ENCODE measurements at places on chromosomes 1 and 21.

- DNase-seq, result peak; percentile 48
Measured at GRCh38 chr1:25425098-25426085, 4.8 kb upstream of the RHCE start.

GRCh38 chr1:200314085-200314750 lies 95.6 kb downstream of the ZNF281 start:
- DNase-seq, result peak; percentile 98

GRCh38 chr1:59877108-59877682 lies 49.4 kb downstream of the CYP2J2 start:
- no peak for DNase-seq

DNA sequence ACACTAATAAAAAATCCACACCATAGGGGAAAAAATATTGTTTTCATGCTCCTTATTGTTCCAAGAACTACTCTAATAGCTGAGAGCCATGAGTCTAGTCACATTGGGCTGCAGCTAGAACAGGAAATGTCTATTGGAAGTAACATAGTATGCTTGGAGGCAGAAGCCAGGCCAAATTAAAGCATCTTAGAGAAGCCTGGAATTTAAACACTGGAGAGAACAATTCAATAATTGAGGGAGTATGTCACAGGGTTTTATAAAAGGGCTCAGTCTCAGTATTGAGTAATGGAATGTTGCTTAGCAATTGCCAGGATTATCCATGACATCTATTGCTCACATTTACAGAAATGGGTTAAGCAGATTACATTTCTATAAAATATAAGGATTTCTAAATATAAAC lies 471.3 kb downstream of the LMO4 start:
- peak; percentile 38 for DNase-seq

GRCh38 chr1:16145030-16145661 lies 10.7 kb downstream of the EPHA2 start:
- DNase-seq, result peak; percentile 72

GRCh38 chr1:39394598-39394997 lies 96.8 kb upstream of the BMP8A start:
- no peak for DNase-seq

DNA sequence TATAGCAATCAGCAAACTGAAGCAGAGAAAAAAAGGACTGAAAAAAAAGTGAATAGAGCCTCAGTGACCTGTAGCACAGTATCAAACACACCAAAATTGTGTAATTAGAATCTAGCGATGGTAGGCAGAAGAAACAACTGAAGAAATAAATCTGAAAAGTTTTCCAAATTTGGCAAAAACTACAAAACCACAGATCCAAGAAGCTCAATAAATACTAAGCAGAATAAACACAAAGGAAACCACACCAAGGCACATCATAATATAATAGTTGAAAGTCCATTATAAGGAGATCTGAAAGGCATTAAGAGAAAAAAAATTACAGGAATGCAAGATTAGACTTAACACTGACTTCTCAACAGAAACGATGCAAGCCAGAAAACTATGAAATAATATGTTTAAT lies 7.1 kb upstream of the IL12RB2 start:
- peak; percentile 20 for DNase-seq

DNA sequence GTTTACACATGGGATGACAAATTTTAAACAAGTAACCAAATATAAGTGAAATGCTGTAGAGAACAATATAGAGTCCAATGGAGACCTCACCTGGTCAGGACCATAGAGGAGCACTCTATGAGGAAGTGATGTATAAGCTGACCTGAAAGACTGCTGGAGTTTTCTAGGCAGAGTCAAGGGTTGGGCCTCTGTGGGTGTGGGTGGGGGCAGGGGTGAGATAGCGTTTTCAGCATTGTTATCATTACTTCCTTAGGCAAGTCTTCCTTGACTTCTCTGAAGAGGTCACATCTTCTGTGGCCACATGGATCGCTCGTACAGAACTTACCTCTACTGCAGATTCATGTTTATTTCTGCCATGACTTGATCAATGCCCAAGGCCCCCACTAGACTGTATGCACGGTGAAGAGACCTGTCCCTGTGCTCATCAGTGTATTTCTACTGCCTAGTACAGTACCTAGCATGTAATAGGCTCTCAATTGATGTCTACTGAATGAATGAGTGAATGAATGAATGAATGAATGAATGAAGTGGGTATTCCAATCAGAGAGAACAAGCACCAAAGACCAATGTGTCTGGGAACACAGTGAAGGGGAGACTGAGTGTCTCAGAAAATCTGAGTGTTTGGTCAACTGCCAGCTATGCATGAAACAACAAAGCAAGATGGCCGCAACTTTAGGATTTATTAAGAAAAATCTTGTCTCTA lies 116.5 kb downstream of the RNF220 start:
- no peak for DNase-seq

GRCh38 chr1:93938461-93939145 lies 29.4 kb upstream of the GCLM start:
- DNase-seq, result no peak

DNA sequence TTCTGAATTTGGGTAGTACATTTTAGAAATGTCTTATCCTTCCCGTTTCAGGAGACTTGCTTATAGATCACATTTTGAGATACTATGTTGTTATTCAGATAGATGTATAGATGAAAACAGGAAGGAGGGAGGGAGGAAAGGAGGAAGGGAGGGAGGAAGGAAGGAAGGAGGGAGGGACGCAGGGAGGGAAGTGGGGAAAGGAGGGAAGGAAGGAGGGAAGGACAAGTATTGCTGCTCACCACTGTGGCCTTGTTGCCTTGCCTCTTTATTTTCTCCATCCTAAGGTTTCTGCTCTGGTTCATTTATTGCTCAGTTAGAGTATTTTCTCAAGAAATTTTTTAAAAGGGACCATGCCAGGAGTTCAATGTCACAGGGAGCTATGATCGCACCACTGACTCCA lies 134.3 kb downstream of the LTN1 start:
- no peak for DNase-seq

- no peak for DNase-seq
Measured at GRCh38 chr1:26060832-26061574, 6.4 kb downstream of the TRIM63 start.

DNA sequence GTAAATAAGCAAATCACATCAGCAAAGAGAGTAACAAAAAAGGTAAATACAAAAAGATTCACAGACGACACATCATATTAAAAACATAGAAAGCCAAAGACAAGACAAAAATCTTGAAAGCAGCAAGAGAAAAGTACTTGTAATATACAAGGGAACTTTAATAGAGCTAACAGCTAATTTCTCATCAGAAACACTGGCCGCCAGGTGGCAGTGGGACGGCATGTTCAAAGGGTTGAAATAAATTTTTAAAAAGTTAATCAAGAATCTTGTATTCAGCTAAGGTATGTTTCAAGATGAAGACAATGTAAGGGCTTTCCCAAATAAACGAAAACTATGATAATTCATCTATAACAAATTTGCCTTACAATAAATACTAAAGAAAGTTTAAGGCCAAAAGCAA lies 358.1 kb downstream of the LRRIQ3 start:
- peak; percentile 4 for DNase-seq

DNA sequence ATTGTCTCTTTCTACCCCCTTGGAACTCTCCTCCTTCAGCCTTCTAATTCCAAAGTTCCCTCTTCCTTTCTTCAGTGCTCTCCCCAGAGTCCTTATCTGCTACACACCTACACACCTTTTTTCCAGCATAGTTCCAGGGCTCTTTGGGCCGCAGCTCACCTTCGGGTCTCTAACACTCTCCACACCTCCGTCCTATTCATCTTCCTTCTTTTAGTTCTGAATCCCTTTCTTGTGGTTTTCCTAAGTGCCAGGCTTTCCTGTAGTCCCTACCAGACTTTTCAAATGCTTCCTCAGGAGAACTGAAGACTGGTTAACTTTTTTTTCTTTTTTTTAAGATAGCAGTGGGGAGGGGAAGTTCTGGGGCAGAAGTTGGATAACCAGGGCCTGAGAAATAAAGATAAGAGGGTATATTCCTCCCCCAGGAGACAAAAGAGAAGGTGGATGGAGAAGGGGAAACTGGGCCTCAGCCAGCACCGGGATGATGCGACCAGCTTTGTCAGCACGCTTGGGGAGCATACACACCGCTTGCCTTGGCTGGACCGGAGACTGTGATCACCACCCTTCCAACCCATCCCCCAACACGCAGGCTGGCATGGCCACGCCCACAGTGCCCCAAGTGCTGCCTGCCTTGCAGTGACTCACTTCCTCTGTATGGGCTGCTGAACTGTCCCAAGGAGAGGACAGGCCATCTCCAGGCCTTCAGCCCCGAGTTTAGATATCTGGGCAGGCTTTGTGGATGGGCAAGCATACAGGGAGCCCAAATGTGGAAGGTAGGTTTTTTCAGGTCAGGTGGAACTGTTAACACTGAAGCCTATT lies 2.5 kb upstream of the CERS2 start:
- no peak for DNase-seq

DNA sequence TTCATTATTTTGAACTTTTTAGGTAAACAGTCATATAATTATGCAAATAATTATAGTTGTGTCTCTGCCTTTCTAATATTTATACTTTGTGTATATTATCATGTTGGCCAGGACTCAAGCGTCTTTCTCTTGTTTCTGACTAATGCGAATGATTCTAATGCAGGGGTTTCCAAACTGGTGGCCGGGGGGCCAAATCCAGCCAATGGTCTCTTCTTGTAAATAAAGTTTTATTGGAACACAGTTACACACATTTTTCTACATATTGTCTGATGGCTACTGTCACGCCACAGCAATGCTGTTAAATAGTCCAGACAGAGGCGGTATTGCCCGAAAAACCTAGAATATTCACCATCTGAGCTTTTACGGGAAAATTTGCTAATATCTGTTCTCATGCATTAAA lies 8.9 kb upstream of the POFUT2 start:
- DNase-seq, result no peak

GRCh38 chr1:161250829-161251228 lies 7.7 kb upstream of the PCP4L1 start:
- DNase-seq, result no peak

DNA sequence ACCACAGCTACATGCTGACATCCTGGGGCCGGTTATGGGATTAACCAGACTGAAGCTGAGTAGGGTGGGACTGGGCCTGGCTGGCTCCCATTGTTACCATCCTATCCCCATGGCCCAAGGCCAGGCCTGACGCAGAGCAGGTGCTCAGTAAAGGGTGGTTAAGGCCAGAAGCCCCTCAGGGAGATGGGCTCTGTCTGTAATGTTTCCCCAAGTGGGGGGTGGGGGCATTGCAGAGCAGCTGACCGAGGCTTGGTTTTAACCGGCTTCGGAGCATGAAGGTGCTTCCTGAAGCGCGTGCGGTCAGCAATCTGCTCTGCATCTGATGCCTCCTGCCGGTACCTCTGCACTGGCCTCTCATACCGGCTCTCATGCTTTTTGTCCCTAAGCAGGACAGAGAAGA lies 83.4 kb upstream of the ACTL8 start:
- DNase-seq, result no peak

GRCh38 chr21:46017148-46017547 lies 35.6 kb downstream of the COL6A1 start:
- no peak for DNase-seq

DNA sequence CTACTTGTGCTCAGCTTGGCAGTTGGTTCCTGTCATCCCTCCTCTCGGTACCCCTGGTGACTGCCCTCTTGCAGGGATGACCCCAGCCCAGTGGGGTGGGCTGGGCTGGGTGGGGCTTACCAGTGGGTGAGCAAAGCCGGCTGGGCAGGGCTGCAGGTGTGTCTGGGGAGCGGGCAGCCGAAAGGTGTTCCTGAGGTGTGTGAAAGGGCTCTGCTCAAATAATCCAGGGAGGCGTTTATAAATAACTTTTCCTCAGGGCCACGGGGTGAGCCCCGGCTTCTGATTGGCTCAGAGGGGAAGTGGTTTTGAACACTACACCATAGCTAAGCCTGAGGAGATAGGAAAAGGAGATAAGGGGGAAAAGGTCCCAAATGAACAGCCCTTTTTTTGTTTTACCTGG lies at the start of gene SLC26A9:
TSS of gene SLC26A9 (minus strand) at position 212 of the 400 bp plus-strand sequence. CDS start 7,636 bp downstream, outside the sequence.
- DNase-seq, result no peak

DNA sequence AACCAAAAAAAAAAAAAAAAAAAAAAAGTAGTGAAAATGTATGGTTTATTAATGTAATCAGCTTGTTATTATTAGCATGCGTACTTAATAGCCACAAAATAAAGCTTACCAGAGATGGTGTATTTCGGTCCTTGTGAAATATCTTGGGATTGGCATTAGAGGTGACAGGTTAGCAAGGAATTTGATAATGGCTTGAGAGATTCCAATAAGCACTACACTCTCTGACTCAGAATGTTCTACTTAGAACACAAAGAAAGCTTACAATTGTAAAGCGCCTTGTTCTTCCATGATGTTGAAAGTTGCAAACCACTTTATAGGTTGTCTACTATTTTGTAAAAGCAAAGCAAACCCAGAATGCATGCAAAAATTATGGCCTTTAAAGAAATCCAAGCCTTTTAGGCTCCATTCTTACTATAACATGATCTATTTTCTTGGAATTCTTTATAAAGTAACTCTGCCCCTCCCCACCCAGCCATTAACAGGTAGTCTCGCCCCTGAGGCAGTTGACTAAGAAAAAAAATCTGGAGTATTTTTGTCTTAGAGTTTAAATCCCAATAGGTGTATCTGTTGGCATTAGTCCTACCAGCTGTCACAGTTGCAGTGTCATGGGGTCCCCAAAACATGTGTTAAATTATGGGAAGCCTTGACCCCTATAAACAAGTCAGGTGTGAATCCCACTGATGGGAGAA lies 129.2 kb downstream of the DHRS3 start:
- peak; percentile 61 for DNase-seq

DNA sequence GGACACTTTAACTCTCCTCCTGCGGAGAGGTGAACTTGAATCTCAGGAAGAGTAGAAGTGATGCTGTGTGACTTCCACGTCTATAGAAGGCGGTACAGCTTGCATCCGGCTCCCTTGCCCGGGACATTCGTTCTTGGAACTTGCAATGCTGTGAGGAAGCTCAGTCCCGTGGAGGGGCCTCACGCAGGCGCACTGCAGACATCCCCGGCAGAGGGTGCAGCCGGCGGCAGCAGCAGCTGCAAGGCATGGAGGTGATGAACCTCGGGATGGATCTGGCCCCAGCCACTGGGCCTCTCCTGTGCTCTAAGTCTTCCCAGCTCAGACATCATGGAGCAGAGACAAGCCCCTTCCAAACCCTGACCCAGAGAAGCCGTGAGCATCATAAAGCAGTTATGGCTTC lies 61.8 kb upstream of the SOD1 start:
- no peak for DNase-seq

DNA sequence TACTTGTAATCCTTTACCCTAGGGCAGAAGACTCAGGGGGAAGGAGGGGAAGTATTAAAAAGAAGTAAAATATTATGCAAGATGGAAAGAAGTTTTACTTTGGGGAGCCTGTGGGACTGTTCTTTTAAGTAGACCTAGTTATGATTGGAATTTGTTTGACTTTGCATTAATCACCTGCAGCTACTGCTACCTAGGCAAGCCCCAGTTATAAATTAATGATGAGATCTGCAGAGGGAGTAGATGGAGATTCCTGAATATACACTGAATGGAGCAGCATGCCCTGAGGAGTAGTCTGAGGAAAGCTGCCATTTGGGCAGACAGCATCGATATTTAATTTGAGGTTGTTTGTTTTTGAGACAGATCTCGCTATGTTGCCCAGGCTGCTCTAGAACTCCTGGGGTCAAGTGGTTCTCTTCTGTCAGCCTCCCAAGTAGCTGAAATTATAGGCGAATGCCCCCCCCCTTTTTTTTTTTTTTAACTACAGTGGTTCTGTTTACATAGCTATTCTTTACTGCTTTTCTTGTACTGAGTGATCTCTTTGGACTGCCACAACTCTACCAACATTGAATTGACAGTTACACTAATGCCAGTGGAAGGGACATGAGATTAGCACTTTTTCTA lies 81.4 kb upstream of the SERTAD4 start:
- no peak for DNase-seq

- no peak for DNase-seq
Measured at GRCh38 chr1:175470591-175470990, 272.8 kb downstream of the TNR start.
